ENCODE measurements at places on chromosomes 6 and 20. TPM values are rescaled to one million over a fixed set of nuclear protein-coding genes. Genes with fewer than 3 reads are reported as not detected.

- H3K36me3 ChIP-seq, result no peaks in the 10 kb centered on the region
- H3K4me3 ChIP-seq, result no peak overlapping the region
- H3K4me1 ChIP-seq, result no peaks in the 10 kb centered on the region
- H3K27me3 ChIP-seq, result no peaks in the 10 kb centered on the region
These were observed 161.3 kb downstream of the PKHD1 start for GRCh38 chr6:51926125-51926524.

MAFB gene
- total RNA-seq, result 1.6 TPM

DNA sequence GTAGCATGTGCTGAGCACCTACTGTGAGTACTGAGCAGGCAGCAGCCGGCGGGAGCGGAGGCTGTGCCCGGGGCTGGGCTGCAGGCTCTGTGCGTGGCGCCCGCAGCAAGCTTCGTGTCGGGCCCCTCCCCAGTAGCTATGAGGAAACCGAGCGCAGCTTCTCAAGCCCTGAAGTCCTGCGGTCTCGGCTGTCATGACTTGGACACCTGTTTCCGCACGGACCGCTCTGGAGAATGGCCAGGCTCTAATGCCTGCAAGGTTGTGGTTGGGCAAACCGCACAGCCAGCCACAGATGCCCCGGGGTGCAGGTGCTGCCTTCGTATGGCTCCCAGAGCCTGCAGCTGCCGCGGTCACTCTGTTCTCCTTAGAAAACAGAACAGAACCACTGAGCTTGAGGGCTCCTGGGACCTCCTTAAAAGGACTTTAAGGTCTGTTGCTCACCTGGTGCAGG is 33.7 kb downstream of the PYGB start:
- peaks cover 13% of the 10 kb centered on the region for H3K36me3 ChIP-seq
- no peaks in the 10 kb centered on the region for H3K27me3 ChIP-seq
- DNase-seq, result no peak
- H3K4me3 ChIP-seq, result no peak overlapping the region

LAMA4 gene
- total RNA-seq, result 14.7 TPM

NHSL1 gene
- total RNA-seq, result 56.6 TPM

DNA sequence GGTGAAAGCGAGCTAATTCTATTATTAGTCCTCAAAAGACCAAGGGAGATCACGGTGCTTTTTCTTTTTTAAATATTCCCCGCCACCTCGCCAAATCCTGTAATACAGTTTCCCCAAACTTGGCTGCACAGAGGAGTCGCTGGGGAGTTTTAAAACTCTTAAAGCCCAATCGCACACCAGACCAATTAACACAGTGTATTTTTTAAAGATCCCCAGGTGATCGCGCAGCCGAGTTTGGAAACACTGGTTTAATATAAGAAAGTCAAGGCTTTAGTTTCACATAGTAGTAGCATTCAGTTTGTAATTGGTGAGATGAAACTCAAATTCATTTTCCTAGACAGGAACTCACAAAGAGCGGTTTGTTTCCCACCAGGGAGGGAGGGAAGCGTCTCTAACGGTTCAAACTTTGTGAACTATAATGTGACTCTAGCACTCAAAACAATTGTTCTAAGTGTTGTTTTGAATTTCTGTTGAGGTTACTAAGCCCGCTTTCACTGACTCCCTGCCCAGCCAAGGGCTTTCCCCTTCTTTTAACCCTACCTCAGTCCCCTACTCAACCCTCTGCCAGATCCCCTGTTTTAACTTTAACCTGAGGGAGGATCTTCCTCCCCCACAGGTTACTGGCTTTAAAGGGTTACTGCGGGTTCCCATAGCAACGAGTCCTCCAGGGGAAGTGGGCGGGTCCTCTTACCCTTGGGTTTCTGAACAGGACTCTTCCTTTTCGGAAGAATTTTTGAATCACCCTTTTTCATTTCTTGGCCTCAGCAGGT is 25.7 kb upstream of the BTBD3 start:
- H3K4me1 ChIP-seq, result peaks cover 55% of the 10 kb centered on the region
- H3K27ac ChIP-seq, result peak overlapping the region; percentile 95
- peak; percentile 62 for DNase-seq
- H3K27me3 ChIP-seq, result no peaks in the 10 kb centered on the region
- H3K36me3 ChIP-seq, result peaks cover 14% of the 10 kb centered on the region

- no peaks in the 10 kb centered on the region for H3K27me3 ChIP-seq
- H3K4me3 ChIP-seq, result no peak overlapping the region
- no peak overlapping the region for H3K27ac ChIP-seq
- no peaks in the 10 kb centered on the region for H3K4me1 ChIP-seq
These were observed 519.5 kb downstream of the PHF3 start for GRCh38 chr6:64155063-64155462.

GRCh38 chr20:1935696-1936366 is 40.6 kb downstream of the SIRPA start:
- H3K4me3 ChIP-seq, result no peak overlapping the region
- H3K27ac ChIP-seq, result no peak overlapping the region
- peaks cover 4% of the 10 kb centered on the region for H3K27me3 ChIP-seq
- no peaks in the 10 kb centered on the region for H3K4me1 ChIP-seq
- H3K36me3 ChIP-seq, result no peaks in the 10 kb centered on the region

BICRAL gene
- total RNA-seq, result 6.2 TPM

DNA sequence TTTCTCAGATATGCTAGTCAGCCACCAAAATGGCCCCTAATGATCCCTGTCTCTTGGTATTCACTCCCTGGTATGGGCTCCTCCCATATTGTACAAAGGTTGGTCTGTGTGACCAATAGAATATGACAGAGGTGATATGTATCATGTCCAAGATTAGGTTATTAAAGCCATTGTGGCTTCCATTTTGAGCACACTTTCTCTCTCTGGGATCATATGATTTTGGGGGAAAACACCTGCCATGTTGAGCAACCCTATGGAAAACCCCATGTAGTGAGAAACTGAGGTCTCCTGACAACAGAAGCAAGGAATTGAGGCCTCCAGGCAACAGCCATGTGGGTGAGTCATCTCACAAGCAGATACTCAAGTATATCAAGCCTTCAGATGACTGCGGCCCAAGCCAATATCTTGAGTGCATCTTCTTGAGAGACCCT is 7.1 kb upstream of the ZNF318 start:
- H3K36me3 ChIP-seq, result no peaks in the 10 kb centered on the region
- peaks cover 26% of the 10 kb centered on the region for H3K27me3 ChIP-seq
- H3K4me1 ChIP-seq, result no peaks in the 10 kb centered on the region
- DNase-seq, result no peak

LBP gene
- total RNA-seq, result not detected

DNA sequence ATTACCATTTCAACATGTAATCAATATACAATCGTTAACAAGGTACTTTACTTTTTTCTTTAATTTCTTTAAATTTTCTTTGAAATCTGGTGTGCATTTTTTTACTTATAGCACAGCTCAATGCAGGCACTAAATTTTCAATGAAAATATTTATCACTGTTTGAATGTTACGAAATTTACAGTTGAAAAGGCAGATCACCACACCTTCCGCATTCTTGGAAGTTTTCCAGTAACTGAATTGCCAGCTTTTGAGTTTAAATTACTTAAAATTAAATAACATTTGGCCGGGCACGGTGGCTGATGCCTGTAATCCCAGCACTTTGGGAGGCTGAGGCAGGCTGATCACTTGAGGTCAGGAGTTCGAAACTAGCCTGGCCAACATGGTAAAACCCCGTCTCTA is 309.9 kb downstream of the BMP7 start:
- no peak for DNase-seq
- peaks cover 34% of the 10 kb centered on the region for H3K4me1 ChIP-seq
- H3K36me3 ChIP-seq, result no peaks in the 10 kb centered on the region
- H3K27me3 ChIP-seq, result peaks cover 89% of the 10 kb centered on the region

HTR1B gene
- 0.18 TPM for total RNA-seq

DNA sequence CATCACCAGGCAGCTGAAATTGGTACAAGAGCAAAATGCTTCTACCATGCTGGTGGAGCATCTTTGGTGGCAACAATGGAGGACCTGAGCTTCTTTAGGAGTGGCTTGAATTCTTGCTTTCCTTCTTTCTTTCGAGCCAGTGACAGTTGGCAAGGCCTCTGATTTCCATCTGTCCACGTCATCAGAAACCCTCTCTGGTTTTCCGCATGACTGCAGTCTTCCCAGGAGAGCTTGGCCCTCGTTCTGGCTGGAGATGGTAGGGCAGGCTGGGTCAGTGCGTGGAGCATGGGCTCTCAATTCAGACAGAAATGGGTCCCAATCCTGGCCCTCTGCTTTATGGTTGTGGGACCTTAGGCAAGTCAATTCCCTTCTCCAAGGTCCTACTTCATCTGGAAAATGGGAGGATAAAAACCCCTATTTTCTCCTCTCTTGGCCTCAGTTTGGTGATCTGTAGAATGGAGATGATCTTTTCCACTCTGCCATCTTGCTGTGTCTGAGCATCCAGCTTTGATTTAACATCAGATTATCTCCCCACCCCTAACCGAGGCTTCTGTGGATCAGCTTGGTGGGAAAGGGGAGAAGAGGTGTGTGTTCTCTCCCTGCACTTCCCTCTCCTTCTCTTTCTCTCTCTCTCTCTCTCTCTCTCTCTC is 3.6 kb upstream of the BPIFB1 start:
- H3K27me3 ChIP-seq, result no peaks in the 10 kb centered on the region
- no peaks in the 10 kb centered on the region for H3K36me3 ChIP-seq
- DNase-seq, result no peak
- H3K4me1 ChIP-seq, result peaks cover 8% of the 10 kb centered on the region
- no peak overlapping the region for H3K4me3 ChIP-seq

GNAS-AS1 gene
- total RNA-seq, result 3.8 TPM

ME1 gene
- 4.4 TPM for total RNA-seq

DNA sequence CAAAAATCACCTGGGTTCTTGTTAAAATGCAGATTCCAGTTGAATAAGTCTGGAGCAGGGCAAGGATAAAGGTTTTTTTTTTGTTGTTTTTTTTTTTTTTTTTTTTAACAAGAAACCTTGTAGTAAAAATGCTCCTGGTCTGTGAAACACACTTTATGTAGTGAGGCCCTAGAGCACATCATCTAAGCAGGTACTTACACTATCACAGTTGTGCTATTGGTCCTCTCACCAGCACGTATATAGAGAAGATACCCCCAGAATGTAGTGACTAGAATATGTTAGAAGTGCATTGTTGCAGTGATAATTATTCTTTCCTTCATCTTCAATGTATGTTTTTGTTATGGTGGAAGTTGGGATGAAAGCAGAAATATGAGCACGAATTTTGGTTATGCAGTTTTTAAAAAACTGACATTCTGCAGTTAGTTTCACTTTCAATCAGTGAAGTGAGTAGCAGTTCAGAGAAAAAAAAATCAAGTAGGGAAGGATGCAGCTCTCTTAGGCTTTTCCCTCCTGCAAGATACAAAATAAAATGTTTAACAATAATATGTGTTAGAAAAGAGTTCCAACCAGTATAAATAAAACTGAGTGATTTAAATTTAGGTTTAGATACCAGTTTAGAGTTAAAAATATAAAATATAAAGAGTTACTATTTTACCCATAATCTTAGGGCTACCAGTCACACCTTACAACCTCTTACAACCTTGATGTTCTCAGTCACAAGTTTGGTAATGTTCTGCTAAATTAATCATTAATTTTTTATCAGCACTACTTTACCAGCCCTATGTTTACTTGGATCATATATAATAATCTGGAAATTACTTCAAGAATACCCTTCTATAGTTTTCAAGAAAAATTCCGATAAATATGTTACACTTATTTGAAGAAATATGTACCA is 9.2 kb upstream of the DEFB113 start:
- DNase-seq, result no peak
- no peaks in the 10 kb centered on the region for H3K27me3 ChIP-seq
- no peaks in the 10 kb centered on the region for H3K4me1 ChIP-seq
- no peak overlapping the region for H3K27ac ChIP-seq
- no peak overlapping the region for H3K4me3 ChIP-seq

LY6G6C gene
- 1.2 TPM for total RNA-seq

TAP1 gene
- total RNA-seq, result 2.8 TPM

GRCh38 chr6:152669895-152670294 is 27.8 kb upstream of the MYCT1 start:
- DNase-seq, result no peak
- no peak overlapping the region for H3K4me3 ChIP-seq
- no peaks in the 10 kb centered on the region for H3K36me3 ChIP-seq

APOBEC2 gene
- total RNA-seq, result not detected

- H3K4me3 ChIP-seq, result no peak overlapping the region
- DNase-seq, result no peak
- H3K27me3 ChIP-seq, result no peaks in the 10 kb centered on the region
These were observed 57.5 kb downstream of the RIN2 start for GRCh38 chr20:19815553-19815991.

- H3K27me3 ChIP-seq, result no peaks in the 10 kb centered on the region
- no peak overlapping the region for H3K4me3 ChIP-seq
- H3K4me1 ChIP-seq, result peaks cover 30% of the 10 kb centered on the region
- H3K36me3 ChIP-seq, result peaks cover 23% of the 10 kb centered on the region
- H3K27ac ChIP-seq, result no peak overlapping the region
- DNase-seq, result no peak
These were observed 101.9 kb downstream of the LIN28B start for GRCh38 chr6:105058846-105059245.

OPRL1 gene
- total RNA-seq, result 0.96 TPM

DNA sequence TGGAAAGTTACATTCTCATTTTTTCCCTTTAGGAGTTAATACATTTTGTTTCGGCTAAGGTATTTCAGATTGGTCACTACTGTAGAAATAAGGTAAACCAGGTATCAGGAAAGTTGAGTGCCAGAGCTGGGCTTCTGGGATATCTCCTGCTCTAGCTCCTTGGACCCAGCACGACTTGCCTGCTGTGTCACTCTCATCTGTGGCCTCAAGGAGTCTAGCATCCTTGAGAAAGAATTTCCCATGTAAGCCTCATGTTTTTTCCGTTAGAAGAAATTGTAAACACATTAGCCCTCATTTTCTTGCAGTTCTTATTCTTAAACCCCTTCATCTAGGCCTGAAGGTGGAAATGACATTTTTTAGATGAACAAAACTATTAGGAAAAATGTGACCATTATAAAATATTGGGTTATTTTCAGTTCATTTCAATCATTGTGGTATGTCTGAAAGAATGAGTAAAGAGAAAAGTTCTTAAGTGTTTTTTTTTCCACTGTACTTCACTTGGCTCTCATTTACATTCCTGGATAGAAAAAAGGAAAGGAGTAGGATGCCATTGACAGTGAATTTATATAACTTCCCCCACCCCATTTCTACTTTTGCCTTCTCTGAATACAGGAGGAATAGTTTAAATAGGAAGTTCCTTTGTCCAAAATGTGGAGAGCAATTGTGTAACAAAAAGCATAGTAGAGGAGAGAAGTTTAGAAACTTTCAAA is 46.7 kb downstream of the CD2AP start:
- no peaks in the 10 kb centered on the region for H3K27me3 ChIP-seq
- no peak overlapping the region for H3K27ac ChIP-seq
- H3K4me3 ChIP-seq, result no peak overlapping the region
- H3K36me3 ChIP-seq, result peaks cover 8% of the 10 kb centered on the region
- no peak for DNase-seq
- no peaks in the 10 kb centered on the region for H3K4me1 ChIP-seq

SIGLEC1 gene
- not detected for total RNA-seq

DUSP22 gene
- total RNA-seq, result 41.7 TPM
